ENCODE measurements at places on chromosomes 6 and 20.

GRCh38 chr6:17957904-17958620, 29.4 kb downstream of the KIF13A start:
- no peak for DNase-seq

GRCh38 chr20:19935842-19936241, 81.3 kb upstream of the NAA20 start:
- peak; percentile 50 for DNase-seq

DNA sequence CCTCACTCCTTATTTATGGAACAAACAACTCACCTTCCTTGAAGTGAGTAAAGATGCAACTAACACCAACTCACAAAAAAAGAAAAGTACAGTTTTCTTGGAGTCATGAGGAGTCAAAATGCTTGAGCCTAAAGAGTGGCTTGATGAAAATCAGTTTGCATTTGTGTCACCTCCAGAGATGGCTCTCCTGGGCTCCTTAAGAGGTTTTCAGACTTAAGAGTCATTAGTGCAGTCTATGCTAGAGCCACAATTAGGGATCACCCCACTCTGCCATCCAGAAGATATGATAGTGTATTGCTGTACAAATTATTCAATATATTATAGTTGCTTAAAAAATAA, 11.9 kb upstream of the SNX9 start:
- DNase-seq = no peak

DNA sequence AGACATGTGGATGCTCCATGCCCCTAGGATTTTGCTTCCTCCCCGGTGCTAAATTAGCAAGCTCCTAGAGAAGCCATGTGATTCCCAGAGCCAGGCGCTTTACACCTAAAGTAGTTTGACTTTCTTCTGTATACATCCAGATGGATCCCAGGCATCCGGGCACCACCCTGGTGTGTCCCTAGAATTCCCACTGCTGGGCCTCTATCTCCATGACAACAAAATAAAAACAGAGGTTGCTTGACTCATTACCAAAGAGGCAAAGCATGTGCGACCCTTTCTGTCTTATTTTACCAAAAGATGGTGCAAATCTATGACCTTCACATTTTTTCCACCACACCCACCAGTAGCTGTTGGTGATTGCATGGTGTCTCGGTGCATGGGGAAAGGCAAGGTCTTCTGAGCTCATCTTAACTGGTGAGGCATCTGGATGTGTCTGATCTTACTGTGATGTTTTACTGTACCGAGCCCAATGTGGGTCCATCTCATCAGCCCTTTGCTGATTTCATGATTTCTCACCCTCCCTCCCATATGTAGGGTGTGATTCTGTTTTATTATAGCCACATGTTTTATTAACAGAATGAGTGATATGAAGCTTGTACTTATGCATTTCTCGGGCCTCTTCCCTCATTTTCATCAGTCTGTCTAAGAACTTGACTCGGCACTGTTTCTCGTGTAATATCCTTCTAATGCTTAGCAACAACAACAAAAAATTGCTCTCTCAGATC, 27.4 kb upstream of the VAPB start:
- peak; percentile 55 for DNase-seq
